ENCODE measurements at places on chromosomes 7 and 10.

- DNase-seq, result no peak
Measured at GRCh38 chr10:11140963-11141362, 123.3 kb downstream of the CELF2 start.

- no peak for DNase-seq
Measured at GRCh38 chr10:99996671-99997648, 12.8 kb downstream of the DNMBP start.

DNA sequence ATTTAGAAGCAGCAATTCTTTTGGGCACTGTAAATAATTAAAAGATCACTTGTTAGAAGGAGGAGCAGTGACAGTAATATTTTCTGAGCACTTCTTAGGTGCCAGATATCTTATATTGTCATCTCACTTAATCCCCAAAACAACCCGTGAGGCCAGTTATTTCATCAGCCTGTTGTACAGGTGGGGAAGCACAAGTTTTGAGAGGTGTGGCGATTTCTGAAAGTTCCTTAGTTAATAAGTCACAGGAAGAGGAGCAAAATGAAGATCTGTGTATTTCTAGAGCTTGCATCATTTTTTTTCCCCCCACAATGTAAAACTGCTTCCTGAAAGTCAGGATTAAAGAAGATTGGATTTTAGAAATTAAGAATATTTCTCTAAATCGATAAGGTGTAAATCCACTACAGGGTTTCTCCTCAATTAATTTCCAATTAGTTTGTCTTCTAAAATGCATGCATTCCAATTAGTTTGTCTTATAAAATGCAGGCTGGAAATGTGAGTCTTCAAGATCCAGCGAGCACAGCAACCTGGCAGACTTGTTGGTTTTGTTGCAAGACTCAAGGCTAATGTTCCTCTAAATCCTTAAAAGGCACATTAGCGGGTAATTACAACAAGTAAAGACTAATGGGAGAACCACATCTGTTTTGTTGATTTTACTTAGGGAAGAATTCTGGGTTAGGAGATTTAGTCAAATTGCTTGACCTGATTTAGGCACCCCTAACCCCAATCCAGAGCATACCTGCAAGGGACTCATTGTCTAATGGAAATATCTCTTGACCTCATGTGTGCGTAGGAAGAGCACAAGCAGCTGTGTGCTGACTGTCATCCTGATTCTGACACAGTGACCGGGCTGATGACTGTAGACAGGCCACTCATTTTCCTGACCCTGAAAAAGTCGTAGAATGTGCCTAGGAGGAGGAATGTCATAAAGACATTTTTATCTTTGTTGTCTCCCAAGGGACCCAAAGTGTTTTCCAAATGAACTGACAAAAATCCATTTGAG, 272.0 kb downstream of the BAMBI start:
- peak; percentile 16 for DNase-seq

DNA sequence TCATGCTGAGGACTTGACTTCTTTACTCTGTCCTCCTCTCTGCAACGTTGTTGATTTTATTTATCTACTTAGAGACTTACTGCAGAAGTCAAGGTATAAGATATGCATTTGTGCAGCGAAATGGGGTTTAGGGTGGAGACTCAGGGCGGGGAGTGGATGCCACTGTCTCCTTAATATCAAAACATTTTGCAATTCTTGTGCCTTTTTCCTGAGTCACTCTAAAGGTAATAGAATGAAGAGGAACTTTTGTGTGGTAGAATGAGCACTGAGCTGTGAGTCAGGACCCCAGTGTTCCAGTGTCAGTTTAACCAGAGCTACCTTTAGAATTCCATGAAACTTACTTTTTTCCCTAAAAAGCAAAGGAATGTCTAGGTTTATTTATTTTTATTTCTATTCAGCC, 78.2 kb downstream of the VTI1A start:
- no peak for DNase-seq

GRCh38 chr7:6658618-6659345, 21.7 kb downstream of the ZNF316 start:
- DNase-seq, result no peak

DNA sequence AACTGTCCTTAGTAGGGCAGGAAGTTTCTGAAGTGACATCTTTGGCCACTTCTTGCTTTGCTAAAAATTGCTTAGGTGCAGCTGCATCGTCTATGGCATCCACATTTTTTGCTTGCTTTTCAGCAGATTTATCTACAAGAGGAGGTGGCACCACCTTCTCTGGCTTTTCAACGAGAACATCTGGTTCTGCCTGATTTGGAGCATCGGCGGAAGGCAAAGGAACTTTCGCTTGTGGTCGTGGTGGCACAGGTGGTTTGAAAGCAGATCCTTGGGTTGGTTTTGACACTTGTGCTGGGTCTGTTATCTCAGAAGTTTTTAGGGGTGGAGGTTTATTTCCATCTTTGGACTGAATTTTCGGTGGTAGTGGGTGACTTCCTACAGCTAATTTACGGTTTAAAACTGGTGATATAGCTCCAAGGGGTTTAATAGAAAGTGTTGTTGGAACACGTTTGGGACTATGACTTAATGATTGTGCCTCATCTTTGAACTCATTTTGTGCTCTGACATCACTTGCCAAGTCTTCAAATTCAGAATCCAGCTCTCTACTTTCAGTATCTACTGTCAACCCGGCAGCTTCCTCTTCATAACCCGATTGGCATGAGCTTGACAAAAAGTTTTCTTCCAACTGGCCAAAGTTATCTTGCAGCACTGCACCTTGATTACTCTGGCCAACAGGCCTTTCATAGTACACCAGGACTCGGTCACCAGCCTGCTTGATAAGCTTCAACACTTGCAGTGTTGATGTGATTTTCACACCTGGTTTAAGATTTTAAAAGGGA, 44.0 kb downstream of the SLC18A2 start:
- no peak for DNase-seq

DNA sequence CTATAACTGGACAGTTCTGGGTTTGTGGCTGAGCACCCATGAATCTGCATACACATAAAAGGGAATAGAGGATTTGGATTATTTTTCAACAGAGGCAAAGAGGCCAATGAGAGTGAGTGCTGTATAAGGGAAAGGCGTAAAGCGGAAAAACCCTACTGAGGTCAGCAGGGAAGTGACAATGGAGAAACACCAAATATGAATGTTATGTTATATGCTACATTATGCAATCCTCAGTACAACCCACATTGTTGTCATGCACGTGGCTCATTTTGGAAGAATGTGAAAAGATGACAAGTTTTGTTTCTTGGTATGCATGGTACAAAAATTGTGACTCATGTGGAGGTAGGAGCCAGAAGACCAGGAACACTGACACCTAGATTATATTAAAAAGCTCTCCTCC, 113.6 kb upstream of the AMPH start:
- DNase-seq, result no peak

Measured in small intestine (tissue), 16 donors.